Activated CD8-positive, alpha-beta memory T cell treated with anti-CD3 and anti-CD28 coated beads for 4 hours (primary cell): ENCODE measurements at places on chromosomes 2 and 18.

DNA sequence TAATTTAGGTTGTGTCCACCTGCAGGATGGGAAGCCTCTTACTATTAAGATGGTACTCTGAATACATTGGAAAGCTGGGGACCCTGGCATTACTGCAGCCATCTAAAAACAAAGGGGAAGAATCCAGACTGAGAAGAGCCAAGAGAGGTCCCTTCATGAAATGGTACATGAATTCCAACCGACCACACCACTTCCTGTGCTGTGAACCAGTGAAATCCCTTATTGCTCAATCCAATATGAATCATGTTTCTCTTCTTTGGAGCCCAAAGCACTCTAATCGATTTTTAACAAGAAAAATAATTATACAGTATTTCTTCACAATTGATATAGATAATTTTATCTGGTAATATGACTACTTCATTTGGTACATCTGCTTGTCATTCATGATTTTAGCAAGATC, 479.7 kb upstream of the RAB6C start:
- no peak for DNase-seq

GRCh38 chr2:116732322-116732721, 1082.2 kb upstream of the DDX18 start:
- no peak for DNase-seq

GRCh38 chr2:128466376-128466775, 147.7 kb upstream of the HS6ST1 start:
- DNase-seq = no peak

- DNase-seq = no peak
Measured at GRCh38 chr2:75952173-75952572, 241.5 kb upstream of the GCFC2 start.

- DNase-seq = no peak
Measured at GRCh38 chr2:140550821-140551220, 1580.0 kb downstream of the LRP1B start.

GRCh38 chr18:65093346-65093745, 657.5 kb upstream of the CDH7 start:
- no peak for DNase-seq

DNA sequence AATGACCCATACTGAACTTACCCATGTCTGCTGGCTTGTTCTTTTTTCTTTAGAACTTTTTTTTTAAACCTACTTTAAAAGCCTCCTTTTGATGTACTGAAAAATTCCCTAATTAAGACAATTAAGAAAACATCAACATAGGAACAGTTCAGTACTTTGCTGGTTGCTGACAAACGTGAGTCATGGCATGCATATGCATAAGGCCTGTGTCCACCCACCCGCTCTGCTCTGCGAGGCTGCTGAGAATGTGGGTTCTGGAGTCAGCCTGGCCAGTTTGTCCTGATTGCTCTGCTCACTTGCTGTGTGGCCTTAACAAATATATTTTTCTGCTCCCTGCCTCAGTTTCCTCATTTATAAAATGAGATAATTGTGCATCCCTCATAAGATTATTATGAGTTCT, 27.3 kb downstream of the LAMA3 start:
- DNase-seq = no peak

- peak; percentile 21 for DNase-seq
Measured at GRCh38 chr2:88626171-88627054, 851 bp downstream of the EIF2AK3 start.

GRCh38 chr18:42305869-42306593, 351.0 kb downstream of the PIK3C3 start:
- DNase-seq = no peak

DNA sequence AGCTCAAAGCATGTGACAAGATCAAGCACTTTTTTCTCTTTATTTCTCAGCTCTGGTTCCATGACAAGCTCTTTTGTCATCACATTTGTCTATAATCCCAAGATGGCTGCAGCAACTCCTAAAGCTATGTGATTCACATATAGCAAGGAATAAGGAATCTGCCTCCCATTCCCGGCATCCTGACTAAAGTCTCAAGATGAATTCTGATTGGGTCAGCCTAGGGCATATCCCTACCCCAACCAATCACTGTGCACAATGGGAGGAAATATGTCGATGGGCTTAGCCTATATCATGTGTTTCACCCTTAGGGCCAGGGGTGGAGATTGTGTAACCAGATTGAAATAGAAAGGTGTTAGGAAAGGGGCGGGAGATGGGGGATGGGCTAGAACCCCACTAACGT, 23.1 kb upstream of the COLEC12 start:
- DNase-seq = no peak

GRCh38 chr18:56977771-56978170, 169.1 kb upstream of the BOD1L2 start:
- no peak for DNase-seq

DNA sequence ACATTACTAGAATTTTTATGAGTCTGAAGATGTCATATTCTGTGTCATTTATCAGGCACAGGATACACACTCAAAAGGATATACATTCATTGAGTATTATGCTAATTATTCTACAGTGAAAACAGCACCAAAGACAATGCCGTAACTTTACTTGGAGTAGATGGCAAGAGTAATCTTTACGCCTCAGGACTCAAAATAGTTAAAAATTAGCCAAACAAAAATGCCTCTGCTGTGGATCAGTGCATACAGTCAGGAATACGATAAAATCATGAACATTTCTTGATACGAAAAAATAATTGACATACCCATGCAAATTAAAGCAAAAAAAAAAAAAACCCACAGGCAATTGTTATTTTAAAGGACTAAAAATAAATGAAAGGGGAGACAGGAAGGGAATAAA, 129.7 kb downstream of the NETO1 start:
- DNase-seq = no peak

DNA sequence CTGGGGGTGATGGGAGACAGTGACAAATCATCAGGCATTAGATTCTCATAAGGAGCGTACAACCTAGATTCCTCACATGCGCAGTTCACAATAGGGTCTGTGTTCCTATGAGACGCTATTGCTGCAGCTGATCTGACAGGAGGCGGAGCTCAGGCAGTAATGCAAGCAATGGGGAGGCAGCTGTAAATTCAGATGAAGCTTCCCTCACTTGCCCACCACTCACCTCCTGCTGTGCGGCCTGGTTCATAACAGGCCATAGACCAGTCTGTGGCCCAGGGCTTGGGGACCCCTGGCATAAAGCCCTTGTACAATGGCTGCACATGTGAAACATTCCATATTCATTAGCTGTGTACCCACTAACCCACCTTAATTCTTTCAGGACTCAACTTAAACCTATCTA, 18.0 kb downstream of the NMUR1 start:
- no peak for DNase-seq

DNA sequence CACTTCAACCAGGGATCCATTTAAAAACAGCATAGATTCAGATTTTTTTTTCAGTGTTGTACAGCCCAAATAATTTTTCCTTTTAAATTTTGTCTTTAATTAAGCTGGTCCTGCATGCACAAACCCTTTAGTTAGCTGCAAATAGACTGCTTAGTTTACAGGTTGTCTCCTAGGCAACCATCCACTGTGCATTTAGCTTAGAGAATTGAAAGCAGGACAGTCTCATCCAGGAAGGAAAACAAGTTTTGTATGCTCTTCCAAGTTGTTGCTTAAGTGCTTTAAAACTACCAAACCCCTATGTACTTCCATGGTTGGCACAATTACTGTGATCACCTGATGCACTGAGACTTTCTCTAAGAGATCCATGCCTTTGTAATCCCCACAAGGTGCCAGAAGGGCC, at the start of gene MAP3K19:
TSS of gene MAP3K19 (minus strand) at position 148 of the 400 bp plus-strand sequence. CDS start 22,800 bp downstream, outside the sequence.
- DNase-seq = no peak

- DNase-seq = no peak
Measured at GRCh38 chr18:72672364-72673184, 128.4 kb upstream of the CBLN2 start.

GRCh38 chr18:44887227-44887631, 206.5 kb downstream of the SETBP1 start:
- peak; percentile 15 for DNase-seq

GRCh38 chr2:196112418-196113034, 43.9 kb upstream of the DNAH7 start:
- no peak for DNase-seq

DNA sequence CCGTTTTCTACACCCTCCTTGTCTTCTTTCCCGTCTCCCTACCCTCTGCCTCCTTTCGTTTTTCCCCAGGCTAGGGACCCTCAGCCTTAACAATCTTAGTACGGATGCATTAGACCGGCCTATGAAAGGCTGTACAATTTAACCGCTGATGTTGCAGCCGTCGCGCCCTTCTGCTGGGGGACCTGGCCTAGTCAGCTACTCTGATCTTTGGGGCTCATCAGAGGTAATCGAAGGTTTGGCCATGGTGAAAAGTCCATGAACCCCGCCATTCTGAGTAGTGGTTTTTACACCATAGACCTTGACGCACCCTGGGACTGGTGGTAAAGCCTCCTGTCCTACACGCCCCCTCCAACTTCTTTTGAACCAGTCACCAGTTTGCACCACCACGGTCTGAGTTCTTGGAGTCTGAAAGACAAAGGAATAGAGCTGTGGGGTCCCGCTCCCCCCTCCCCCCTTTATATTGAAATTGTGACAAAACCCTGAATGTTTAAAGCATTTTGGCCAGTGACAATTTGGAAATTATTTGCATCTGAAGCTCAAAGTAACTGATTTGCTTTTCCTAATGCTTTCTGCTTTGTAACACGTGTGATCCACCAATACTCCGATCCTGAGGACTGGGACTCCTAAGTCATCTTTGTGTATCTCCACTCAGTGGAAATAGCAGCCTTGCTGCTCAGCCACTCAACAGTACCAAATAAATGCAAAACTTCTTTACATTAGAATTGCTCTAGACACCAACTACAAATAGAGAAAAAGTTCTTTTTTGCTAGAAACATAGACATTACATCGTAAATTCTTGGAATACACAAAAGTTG, 642 bp upstream of the SRSF7 start:
- DNase-seq = no peak

GRCh38 chr2:213002383-213002782, 149.0 kb downstream of the IKZF2 start:
- DNase-seq = no peak

- no peak for DNase-seq
Measured at GRCh38 chr2:119808516-119809147, 48.9 kb downstream of the PTPN4 start.

DNA sequence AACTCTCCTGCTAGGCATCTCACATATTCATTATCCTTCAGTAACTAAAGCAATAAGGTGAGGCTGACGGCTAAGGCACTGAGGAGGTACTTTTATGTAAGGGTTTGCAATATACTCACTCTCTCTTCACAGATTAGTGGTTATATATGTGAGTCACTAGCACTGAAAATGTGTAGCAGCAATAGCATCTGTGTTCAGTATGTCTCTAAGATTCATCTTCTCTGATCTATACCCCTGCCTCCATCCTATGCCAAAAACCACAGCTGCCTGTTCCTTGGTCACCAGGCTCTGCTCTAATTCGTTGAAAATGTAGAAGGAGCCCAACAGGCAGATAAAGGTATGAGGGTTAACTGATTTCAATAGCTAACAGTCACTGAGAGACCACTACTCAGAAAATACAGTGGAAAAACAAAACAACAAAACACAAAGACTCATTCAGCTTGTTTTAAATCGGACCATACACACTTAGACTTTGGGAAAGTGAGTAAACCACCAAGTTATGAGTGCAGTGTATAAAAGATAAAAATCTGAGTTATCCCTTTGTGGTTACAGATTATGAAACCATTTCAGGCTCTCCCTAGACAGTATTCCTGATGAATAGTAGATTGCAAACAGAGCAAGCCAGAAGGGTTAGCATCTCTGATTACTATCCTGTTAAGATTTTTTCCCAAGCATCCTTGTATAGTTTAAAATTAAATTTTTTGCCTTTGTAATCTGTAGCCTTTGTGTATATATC, 75.3 kb upstream of the CYP26B1 start:
- DNase-seq = no peak

DNA sequence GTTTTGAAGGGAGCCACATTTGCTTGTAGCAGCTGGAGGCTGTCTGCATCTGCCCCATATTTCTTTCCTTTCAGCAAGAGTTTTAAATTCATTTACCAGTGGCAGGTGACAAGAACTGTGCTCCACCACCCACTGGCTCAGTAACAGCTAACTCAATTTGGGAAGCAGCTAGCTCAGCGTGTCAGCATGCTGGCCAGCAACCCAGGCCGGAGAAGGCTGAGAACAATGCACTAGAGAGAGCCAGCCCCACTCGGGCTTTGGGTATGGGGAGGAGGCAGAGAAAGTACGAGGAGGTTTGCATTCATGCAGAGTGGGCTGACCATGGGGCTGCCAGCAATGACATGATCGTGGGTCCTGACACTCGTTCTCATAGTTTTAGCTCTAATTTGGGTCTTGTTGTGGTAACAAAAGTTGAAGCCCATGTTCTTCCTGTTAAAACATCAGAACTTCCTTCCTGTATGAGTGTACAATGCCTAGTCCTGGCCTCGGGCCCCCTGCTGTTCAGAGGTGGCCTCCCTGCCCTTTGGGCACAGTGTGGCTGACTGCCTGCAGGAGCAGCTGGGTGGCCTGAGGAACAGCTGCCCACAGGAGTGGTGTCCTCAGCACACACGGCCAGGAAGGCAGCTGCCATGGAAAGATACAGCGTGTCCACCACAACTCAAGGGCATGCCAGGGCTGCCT, 23.0 kb downstream of the CDC42EP3 start:
- DNase-seq = no peak

GRCh38 chr18:63562284-63562683, 20.1 kb downstream of the SERPINB12 start:
- DNase-seq = no peak

DNA sequence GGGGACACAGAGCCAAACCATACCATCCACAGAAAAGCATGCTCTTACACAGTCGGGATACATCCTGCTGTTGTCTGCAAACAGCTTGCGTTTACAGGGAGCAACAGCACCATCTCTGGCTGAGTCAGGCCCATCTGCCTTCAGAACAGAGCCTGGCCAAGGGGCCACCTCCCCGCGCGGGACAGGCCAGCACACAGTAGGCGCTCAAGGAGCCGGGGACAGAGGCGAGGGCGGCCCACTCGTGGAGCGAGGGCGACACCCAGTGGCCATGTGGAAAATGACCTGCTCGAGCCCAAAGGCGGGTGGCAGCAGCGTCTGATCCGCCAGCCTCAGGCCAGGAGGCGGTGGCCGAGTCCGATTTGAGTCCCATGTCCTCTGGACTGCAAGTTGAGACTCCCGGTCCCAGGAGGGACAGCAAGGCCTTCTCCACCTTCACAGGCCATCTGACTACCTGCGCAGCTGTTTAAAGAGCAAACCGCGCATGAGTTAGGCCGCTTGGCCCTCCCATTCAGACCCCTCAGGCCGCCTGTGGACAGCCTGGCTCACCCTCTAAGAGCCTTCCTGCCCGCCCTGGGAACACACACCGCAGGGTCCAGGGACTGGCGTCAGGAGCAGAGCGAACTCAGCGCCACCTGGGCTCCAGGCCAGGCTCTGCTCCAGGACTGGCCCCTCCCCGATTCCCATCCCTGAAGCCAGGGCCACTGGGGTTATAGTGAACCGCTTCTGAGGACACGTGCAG, 38.3 kb downstream of the TTC32 start:
- peak; percentile 40 for DNase-seq
